ENCODE measurements at places on chromosomes 2 and 18.

GRCh38 chr2:161170958-161171932 lies 11.0 kb downstream of the TANK start:
- no peak for DNase-seq

DNA sequence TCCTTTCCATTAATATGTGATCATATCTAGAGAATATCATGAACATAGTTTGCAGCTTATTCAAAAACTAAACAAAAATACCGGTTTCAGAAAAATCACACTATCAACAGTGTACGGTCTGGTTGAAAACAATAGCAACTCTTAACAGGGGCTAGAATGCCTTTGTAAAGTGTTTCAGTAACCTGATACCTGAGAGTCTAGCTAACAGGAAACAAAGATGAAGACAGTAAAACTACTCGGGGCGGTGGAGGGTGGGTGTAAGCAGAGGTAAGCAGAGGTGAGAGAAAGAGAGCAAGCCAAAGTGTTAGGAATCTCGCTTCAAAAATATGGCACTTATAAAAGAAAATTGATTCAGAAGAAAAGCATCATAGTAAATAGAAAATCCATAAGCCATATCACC lies 109.0 kb upstream of the RGPD4 start:
- no peak for DNase-seq

DNA sequence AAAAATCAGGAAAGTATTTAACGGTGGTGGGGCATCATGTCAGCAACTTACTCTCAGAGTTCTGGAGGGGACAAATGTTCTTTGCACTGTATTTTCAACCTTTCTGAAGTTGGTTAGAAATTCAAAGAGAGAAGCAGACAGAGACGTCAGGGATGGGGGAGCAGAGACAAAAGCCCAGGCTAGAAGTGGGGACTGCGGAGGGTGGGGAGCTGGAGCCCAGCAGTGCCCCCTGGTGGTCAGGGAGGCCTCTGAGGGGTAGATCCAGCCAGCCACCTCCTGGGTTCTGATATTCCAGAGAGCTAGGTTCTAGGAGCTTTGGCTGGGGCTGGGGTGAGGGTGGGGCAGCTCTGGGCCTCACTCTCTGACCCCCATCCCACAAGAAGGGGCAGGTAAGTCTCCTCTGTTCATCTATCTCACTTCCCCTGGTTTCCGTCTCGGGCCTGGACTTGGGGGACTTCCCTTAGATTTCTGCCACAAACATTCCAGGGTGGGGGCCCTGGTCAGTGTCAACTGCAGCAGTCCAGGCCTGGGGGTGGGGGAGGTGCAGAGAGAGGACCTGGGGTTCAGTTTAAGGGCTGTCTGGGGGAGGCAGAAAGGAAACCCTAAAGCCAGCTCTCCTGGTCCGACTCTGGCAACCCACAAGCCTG lies 8.9 kb downstream of the TNS1 start:
- DNase-seq: peak; percentile 59

- DNase-seq: no peak
Observed at GRCh38 chr2:2599441-2599840, 268.4 kb upstream of the MYT1L start.

- no peak for DNase-seq
Observed at GRCh38 chr2:88398180-88398579, 54.3 kb downstream of the FOXI3 start.

GRCh38 chr2:229163893-229164292 lies 107.2 kb downstream of the PID1 start:
- no peak for DNase-seq

DNA sequence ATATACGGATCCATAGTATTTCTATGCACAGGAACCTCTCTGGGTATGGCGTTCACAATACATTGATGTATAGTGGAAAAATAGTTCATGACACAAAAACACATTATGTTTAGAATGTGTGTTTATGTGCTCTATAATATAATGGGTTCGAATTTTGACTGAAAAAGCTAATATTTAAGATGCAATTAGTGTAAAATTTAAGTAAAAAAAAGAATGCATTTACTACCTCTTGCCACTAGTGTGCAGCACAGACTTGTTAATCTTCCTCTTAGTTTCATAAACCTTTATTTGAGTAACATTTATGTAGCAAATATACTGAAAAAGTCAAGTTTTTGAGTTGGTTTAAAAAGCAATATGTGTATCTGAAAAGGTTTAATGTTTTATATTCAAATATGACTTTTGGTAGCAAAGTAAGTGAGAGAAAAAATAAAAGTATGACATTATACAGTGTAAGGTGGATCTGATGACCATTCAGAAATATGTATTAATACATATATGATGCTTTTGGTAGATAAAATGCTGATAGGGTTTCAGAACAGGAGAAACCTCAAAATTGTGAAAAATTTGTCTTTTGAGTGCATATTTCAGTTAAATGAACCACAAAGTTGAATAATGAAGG lies 49.4 kb downstream of the CCDC102B start:
- no peak for DNase-seq

DNA sequence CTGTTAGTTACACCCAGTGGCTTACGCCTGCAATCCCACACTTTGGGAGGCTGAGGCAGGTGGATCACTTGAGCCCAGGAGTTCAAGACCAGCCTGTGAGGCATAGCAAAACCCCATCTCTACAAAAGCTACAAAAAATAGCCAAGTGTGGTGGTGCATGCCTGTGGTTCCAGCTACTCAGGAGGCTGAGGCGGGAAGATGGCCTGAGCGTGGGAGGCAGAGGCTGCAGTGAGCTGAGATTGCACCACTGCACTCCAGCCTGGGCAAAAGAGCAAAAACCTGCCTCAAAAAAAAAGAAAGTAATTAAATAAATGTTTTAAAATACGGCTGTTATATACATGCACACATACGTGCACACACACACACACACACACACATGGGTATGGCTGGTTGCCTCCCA lies 194.8 kb downstream of the HDAC4 start:
- DNase-seq: no peak

DNA sequence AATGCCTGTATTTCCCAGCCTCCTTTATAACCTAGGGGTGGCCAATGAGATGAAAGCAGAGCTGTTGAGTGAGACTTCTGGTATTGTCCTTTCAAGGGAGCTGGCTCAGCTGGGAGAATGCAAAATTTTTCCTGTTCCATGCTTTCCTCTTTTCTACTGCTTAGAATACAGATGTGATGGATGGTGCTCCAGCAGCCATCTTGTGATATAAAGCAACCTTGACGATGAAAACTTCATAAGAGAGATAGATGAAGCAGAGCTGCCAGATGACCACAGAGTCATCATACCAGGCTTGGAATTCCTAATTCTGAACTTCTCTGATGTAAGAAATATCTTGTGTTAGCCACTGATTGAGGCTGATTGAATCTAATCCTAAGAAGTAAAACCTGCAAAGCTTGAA lies 11.9 kb upstream of the INHBB start:
- no peak for DNase-seq

GRCh38 chr18:74525741-74526140 lies 8.6 kb upstream of the CNDP1 start:
- no peak for DNase-seq

DNA sequence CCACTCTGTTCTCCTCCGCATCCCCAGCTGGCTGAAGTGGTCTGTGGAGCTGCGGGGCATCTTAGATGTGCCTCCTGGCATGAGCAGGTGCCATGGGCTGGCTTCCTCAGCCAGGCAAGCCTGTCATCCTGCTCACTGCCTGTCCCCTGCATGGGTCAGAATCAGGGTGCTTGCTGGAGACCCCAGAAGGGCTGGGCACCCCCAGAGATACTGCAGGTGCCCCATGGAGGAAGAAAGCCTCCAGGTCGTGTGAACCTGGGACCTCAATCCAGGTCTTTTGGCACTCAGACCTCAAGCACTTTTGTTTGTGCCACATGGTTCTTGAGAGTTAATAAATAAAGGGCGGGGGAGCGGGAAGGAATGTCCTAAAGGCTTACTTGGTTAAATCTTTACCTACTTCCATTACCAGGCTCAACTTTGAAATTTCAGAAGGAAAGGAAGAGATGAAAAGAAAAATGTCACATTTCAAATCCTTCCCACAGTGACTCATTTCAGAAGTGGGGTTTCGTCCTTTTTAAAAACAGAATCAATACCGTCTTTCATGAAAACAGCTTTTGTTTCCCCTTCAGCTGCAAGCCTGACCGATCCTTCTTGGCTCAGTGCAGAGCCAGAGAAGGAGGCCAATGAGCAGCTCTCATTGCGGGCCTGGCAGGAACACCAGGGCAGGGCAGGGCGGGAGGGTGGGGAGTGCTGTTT lies 69.9 kb downstream of the RHOB start:
- no peak for DNase-seq

DNA sequence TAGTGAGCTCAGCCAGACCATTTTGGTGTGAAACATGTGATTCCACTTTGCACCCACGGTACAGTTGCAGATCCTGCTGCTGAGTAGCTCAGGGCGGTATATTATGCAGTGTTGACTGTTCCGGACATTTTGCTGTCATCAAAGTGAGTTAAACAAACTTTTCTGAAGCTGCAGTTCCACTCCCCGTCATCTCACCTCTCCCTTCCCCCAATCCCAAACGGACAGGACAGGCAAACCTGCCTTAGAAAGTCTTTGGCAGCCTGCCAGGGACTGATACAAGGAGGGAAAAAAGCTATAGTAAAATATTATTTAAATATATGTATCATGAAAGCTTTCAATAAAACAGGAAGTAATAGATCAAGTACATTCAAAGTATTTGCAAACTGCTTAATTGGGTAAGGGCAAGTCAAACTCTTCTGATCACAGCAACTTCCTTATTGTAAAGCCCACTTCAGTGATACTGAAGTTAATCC lies 35.5 kb upstream of the SP5 start:
- DNase-seq: no peak

DNA sequence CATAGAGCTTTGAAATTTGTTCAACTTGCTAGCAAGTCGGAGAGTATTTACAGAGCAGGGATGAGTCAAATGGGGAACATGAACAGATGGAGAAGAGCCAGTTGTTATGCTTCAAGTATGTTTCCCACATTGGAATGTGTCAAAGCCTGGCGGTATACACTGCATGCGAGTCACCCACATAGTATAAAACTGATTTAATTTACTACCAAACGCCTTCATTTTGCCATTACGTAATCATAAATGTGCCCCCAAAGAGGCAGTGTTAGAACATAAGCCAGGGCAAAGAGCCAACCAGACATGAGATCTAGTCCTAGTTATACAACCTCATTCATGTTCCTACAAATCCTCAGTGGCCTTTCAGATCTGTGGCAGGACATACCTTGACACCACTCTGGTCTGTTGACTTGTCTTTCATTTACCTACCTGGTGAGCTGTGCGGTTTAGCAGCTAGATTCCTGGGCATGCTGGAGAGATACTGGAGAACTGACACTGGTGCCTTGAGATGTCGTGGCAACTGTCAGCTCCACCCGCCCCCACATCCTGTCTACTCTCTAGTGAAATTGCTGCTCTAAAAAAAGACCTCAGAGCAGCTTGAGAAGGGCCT lies 21.7 kb upstream of the NRP2 start:
- DNase-seq: no peak

DNA sequence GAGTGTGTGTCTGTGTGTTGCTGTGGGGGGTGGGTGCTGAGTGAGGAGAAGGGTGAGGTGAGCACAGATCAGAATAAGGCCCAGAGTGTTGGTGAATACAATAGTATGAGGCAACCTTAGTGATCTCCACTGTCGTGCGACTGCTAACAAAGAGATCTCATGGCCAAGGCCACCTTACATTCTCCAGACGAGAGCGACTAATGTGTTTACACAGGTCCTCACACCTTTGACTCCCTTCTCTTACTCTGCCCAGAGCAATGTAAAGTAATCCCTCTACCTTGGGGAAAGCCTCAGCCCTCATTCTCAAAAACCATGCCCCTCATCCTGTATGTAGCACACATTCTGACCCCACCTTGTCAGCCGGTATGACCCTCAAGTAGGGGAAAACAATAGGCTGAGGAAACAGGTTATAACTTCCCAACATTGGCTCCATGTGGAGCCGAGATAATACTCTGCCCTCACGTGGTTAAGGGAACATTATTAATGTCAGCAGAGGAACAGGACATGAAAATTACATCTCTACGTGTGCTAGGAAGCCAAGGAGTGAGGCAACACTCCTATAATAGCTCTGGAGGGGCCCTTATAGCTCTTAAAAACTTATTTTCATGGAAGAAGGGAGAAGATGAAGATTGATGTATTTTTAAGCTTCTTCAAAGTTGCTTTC lies 323.0 kb upstream of the NT5C1B start:
- DNase-seq: no peak

DNA sequence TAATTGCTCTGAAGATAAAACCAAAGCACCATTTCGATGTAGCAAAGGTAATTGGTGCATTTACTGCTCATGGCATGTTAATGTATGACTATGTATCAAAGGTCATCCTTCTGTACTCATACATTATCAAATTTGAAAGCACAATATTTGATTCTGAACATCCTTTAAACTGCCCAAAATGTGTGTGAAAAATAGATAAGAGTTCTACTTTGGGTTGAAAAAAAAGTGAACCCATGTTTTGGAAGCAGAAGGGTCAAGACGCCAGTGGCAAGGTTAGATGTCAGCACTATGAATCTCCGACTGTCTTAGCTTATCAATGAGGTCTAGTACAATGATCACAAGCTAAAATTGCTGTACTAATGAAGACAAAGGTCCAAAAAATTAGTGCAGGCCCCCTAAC lies 83.1 kb downstream of the LNPK start:
- no peak for DNase-seq

GRCh38 chr2:146392186-146392585 lies 1452.6 kb upstream of the ACVR2A start:
- DNase-seq: no peak

DNA sequence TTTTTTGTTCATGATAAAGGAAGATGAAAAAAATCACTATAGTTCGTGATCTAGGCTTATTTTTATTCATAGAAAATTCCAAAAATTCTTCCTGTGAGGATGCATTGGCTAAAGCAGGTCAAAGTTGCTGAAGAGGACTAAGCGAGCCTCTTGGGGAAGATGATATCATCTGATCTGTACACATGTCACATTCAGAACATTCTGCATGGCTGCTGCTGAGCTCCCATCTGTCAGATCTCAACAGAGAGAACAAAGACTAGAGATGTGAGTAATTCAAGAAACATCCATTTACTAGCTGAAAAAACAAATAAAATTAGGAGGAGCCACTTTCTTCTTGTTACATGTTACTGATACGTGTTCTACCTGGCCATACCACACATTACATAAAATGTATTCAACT lies 518.6 kb upstream of the FSIP2 start:
- no peak for DNase-seq

GRCh38 chr2:53188851-53189510 lies 578.6 kb upstream of the CHAC2 start:
- DNase-seq: no peak

GRCh38 chr18:65815506-65815905 lies 64.7 kb downstream of the CDH7 start:
- no peak for DNase-seq
